ENCODE measurements at places on chromosomes 3 and 15. TPM values are rescaled to one million over a fixed set of nuclear protein-coding genes. Genes with fewer than 3 reads are reported as not detected.

GRCh38 chr3:31613177-31613576 is 80.5 kb downstream of the STT3B start:
- DNase-seq: no peak

Gene EDC3
- 16.5 TPM for total RNA-seq

Gene WWTR1
- total RNA-seq: 58.8 TPM

Gene CD96
- 0.59 TPM for total RNA-seq

- DNase-seq: no peak
Measured at GRCh38 chr3:126476166-126477060, 722 bp upstream of the ZXDC start.

GRCh38 chr3:21067031-21067813 is 683.8 kb downstream of the ZNF385D start:
- no peak for DNase-seq

Gene KIF23
- 13.5 TPM for total RNA-seq

DNA sequence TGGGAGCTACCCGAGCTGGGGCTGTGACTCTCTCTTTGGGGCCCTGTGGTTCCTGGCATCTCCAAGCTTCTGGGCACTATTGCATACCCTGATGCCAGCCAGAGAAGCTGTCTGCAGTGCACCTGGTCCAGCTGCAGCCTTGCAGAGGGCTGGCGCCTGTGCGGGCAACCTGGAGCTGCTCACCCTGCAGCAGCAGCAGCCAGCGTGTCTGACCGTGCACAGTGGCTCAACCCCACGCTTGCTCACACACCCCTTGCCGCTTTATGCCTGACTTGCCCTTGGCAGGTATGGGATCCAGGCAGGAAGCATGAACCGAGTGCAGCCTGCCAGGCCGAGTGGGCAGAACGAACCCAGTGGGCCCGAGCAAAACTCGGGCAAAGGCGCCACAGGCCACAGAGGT is 69.9 kb downstream of the GLB1 start:
- DNase-seq: no peak

DNA sequence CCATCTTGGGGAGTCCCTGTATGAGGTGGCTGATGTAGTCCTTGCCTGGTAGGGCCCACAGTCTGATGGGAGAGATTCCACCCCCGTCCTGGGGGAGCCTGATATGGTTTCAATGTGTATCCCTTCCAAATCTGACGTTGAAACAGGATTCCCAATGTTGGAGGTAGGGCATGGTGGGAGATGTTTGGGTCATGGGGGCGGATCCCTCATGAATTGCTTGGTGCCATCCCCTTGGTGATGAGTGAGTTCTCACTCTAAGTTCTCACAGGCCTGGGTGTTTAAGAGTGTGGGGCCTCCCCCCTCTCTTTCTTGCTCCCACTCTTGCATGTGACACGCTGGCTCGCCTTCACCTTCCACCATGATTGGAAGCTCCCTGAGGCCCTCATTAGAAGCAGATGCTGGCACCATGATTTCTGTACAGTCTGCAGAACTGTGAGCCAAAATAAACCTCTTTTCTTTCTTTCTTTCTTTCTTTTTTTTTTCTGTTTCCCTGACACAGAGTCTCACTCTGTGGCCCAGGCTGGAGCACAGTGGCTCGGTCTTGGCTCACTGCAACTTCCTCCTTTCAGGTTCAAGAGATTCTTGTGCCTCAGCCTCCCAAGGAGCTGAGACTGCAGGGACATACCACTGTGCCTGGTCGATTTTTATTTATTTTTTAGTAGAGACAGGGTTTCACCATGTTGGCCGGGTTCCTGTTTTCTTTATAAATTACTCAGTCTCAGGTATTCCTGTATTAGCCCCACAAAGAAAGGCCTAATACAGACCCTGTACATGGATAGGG is 28.6 kb downstream of the ITGA11 start:
- DNase-seq: no peak

DNA sequence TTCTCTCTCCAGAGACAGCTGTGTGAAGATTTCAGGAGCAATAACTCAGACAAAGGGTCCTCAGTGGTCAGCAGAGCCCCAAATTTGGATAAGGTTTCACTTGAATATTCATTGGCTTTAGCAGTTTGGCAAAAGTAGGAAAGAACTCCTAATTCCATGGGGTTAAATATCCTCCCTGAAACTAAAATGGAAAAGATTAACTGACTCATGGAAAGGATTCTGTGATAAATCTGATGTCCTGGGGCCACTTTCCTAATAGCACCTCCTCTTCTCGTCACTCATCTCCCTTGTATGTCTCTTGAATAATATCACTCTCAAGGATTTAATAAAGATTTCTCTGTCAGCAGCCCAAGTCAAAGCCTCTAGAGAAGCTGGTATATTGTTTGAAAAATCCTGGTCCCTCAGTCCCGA is 33.3 kb upstream of the TBC1D23 start:
- no peak for DNase-seq

- peak; percentile 41 for DNase-seq
Measured at GRCh38 chr3:194879991-194880939, 194.6 kb downstream of the FAM43A start.

Gene TEX9
- 25.4 TPM for total RNA-seq

DNA sequence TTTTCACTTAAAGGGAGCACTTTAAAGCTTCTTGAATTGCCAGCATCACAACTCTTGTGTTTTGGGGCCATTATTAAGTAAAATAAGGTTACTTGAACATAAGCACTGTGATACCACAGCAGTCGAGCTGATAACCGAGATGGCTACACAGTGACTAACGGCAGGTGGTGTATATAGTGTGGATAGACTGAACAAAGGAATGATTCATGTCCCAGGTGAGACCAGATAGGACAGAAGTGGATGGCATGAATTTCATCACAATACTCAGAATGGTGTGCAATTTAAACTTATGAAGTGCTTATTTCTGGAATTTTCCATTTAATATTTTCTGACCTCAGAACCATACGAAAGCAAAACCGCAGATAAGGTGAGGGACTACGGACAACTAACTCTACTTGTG is 40.2 kb downstream of the PBRM1 start:
- no peak for DNase-seq

Gene SPTSSB
- total RNA-seq: 1.9 TPM

Gene HHLA2
- 0.22 TPM for total RNA-seq

DNA sequence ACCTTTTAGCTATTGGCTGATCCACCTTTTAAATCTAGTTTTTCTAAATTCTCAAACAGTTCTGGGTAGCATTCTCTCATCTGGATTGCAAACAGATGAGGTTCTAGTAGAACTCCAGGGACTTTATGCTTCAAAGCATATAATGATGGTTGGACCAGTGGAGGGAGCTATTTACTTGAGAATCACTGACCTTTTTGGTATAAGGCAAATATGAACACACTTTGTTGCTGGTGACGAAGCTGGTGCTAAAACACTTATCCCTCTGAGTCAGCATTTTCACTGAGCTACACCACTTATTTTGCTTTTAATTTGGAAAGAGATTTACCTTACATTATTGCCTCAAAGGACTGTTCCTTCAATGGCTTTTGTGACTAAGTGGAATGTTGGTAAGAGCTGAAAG is 58.6 kb upstream of the SLITRK3 start:
- no peak for DNase-seq

- peak; percentile 51 for DNase-seq
Measured at GRCh38 chr3:41148478-41148877, 50.8 kb upstream of the CTNNB1 start.

DNA sequence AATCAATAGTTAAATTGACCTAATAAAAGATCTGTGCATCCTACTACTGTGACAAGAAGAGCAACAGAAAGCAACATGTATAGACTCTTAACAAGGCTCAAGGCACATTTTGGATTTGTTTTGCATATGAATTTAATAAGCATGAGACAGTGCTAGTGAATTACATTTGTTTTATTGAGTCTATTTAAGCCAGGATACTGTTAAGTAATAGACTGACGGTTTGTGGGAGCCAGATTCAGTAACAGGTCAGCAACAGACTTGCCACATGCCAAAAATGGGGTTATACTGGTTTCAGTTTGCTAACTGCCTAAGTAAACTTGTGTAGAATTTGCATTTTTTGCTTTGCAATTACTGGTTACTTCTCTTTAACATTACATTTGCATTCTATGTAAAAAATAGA is 54.0 kb downstream of the MBNL1 start:
- no peak for DNase-seq

Gene FOXB1
- 2.1 TPM for total RNA-seq

GRCh38 chr3:71101014-71101413 is 482.5 kb downstream of the FOXP1 start:
- DNase-seq: no peak

Gene CHRNA5
- 0.99 TPM for total RNA-seq

DNA sequence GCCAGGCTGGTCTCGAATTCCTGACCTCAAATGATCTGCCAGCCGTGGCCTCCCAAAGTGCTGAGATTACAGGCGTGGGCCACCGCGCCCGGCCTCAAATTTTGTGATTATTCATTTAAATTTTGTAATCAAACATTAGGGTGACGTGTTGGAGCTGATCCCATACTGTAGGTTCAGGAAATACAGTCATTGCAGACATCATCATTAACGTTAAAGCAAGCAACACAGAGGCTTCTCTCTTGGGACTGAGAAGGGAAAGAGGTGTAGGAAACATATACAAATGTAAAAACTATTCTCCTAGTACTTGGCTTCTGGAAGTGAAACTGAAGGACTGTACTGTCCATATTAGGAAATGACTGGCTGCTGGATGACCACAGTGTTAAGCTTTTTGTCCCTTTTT is 11.1 kb upstream of the ARID3B start:
- no peak for DNase-seq

Gene MKRN3
- total RNA-seq: 7.4 TPM

- no peak for DNase-seq
Measured at GRCh38 chr15:70690491-70691276, 72.7 kb downstream of the UACA start.

- no peak for DNase-seq
Measured at GRCh38 chr15:51121118-51121517, 26.4 kb upstream of the TNFAIP8L3 start.

Gene ZPLD1
- 0.11 TPM for total RNA-seq

DNA sequence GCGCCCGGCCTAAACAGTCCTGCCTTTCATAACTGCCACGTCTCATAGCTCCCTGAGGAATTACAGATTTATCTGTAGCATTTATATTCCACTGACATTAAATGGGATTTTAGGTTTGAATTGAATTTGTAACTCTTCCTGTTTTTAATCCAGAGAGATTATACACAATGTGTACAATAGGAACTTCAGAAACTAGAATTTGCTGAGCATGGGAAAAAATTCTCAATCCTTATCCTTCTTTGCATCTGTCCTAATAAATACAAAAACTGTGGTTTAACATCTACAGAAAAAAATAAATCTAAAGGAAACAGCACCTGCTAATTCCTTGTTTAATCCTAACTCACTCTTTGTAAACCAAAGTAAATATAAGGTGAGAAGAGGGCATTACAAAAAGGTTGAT is 2.2 kb downstream of the NEK11 start:
- no peak for DNase-seq

Gene TUSC7
- total RNA-seq: not detected

- no peak for DNase-seq
Measured at GRCh38 chr15:68583321-68583720, 4.5 kb downstream of the CORO2B start.

- DNase-seq: no peak
Measured at GRCh38 chr15:86165265-86166211, 85.9 kb downstream of the AGBL1 start.

DNA sequence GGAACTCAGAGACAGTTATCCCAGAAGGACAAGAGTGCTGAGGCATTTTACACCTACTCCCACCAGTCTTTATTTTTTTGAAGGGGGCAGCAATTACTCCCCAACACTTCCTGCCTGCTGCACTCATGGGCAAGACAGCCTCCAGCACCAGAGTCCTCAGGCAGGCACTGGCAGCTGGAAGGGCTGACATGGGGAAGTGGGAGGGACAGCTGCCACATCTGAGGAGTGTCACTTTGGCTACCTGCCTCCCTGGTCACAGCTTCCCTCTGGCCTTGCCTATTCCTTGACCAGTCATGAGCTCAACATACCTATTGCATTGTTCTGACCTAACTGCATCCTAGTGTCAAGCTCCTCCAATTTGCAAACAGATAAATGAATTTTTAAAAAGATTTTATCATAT is 10.2 kb upstream of the LACTB start:
- no peak for DNase-seq

GRCh38 chr15:52495125-52495524 is 33.6 kb downstream of the MYO5A start:
- no peak for DNase-seq

Gene GOLGA8Q
- 2.4 TPM for total RNA-seq

- no peak for DNase-seq
Measured at GRCh38 chr3:184455991-184456390, 76.1 kb downstream of the CHRD start.

Gene KCNMB3
- total RNA-seq: 4.9 TPM

Gene UNC13C
- 27.5 TPM for total RNA-seq

DNA sequence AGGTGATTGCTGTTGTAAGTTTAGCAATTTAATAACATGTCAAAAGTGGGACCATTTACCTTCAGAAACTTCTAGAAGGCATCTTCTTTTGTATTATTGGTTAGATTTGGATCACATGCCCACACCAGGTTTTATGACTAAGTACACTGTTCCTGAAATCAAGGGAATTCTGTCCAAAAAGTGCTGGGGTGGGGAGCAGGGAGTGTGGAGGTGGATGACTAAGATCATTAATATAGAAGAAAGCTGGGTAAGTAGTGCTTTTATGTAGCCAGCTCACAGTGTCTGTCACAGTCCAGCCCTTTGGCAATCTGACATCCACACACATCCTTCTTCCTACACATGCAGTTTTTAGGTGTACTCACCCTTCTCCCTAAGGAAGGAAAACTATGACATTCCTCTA is 120.0 kb downstream of the TMCO5A start:
- DNase-seq: no peak

Gene LRRC2
- total RNA-seq: 1.4 TPM

All from spinal cord (tissue), 10 donors.